ENCODE measurements at places on chromosomes 5 and 9.

GRCh38 chr5:79774171-79774854 lies 84.7 kb downstream of the CMYA5 start:
- no peak for DNase-seq

DNA sequence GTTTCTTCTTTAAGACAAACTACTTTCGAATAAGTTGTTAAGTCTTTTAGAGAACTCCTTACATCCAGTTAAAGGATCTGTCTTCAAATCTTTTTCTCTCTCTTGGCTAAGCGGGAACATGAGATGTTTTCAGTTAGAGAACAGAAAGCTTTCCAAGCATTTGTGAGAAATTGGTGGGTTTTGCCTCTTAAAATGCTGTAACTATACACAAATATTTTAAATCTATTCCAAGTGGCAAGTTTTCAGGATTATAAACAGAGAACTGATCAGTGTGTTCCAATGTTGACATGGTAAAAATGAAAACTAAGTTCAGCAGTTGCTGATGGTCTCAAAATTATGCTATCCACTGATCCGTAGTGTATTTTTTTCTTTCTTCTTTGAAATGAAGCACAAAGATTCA lies 100.4 kb downstream of the EBF1 start:
- no peak for DNase-seq

DNA sequence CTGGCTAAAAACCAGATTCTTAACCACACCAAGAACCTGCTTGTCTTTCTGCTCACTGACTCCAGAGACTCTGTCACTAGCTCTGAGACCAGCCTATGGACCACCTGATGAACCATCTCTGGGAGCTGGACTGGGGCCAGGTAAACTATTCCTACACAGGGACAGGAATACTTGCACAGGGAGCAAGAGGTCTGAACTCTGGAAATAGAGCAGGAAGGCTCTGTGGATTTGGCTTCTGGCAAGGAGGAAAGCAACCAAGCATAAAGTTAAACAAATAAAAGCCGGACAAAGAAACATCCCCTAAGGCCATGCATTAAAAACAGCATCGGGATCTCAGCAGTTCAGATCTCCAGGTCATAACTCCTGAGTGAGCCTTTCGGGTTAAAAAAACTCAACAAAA lies 5.6 kb upstream of the SPARC start:
- no peak for DNase-seq

GRCh38 chr5:170523142-170523551 lies 19.3 kb downstream of the KCNIP1 start:
- no peak for DNase-seq

GRCh38 chr9:24007185-24007584 lies 181.1 kb upstream of the ELAVL2 start:
- no peak for DNase-seq

GRCh38 chr5:73367650-73368049 lies 80.9 kb downstream of the FOXD1 start:
- no peak for DNase-seq

- DNase-seq = no peak
Measured at GRCh38 chr5:55935371-55935770, 59.4 kb downstream of the IL6ST start.

Data from activated CD4-positive, CD25-positive, alpha-beta regulatory T cell treated with anti-CD3 and anti-CD28 coated beads, Interleukin-2, amount 50 U/mL, for 72 hours (primary cell).